ENCODE measurements at places on chromosomes 7 and 10.

DNA sequence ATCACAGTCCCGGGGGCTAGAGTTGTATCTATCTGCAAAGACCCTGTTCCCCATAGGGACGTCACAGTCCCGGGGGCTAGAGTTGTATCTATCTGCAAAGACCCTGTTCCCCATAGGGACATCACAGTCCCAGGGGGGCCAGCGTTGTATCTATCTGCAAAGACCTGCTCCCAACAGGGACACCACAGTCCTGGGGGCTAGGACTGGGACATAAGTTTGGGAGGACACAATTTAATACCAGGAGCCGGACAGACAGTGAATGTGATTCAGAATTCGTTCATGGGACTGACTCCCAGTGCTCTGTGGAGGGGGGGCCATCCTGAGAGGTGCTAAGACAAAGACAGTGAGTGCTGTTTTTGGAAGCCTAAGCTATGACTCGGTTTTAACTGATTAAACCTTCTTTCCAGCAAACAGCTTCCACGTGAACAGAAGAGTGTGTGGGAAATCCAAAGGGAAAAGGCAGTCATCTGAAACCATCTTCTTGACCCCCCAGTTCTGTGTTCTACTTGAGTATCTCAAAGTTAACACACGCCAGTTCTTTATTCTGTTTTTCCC lies 153.0 kb downstream of the DIP2C start:
- no peak for DNase-seq

- no peak for DNase-seq
These were observed 54.6 kb downstream of the CDHR3 start for GRCh38 chr7:106017657-106018056.

- DNase-seq = peak; percentile 78
These were observed 13.1 kb downstream of the AVPI1 start for GRCh38 chr10:97673736-97674525.

DNA sequence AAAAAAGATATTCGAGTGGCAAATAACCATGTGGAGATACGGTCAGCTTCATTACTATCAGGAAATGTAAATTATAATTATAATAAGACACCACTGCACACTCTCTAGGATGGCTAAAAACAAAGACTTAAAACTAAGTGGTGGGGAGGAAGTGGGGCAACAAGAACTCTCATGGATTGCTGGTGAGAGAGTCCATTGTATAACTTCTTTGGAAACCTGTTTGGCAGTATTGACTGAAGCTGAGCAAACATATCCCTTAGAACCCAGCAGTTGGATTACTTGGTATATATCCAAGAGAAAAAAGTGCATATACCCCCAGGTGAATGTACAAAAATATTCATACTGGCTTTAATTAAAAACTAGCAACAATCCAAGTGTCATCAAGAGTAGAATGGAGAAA lies 133.7 kb upstream of the CTBP2 start:
- no peak for DNase-seq

DNA sequence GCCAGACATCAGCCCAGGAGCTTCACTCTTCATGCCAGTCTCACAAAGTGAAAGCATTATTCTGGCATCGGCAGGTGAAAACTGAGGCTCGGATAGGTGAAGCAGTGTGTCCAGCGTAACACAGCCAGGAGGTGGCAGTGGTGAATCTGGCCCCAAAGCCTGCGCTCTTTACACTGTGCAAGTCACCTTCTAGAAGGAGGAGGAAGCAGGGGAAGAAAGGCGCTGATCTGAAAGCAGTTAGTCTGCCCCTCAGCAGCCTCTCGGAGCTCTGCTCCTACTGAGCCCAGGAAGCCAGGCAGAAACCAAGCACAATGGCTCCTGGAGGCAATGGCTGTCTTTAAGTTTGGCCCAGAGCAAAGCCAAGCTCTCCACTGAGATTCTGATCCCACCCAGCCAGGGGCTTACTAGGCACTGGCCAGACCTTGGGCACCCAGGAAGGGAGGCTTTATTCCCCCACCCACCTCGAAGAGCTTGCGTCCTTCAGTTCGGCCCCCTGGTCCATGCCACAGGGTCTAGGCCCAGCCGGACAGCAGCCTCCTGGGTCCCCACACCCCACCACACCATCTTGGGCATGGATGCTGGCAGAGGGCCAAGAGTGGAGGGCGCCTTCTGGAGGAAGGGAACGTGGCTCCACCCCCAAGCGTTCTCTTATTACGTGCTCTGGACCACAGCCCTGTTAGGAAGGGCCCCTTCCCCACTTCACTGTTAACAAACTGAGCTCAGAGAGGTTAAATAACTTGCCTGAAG lies 104.5 kb downstream of the GRID1 start:
- peak; percentile 52 for DNase-seq

- DNase-seq = peak; percentile 28
These were observed 126.5 kb downstream of the CUBN start for GRCh38 chr10:17003151-17003550.

DNA sequence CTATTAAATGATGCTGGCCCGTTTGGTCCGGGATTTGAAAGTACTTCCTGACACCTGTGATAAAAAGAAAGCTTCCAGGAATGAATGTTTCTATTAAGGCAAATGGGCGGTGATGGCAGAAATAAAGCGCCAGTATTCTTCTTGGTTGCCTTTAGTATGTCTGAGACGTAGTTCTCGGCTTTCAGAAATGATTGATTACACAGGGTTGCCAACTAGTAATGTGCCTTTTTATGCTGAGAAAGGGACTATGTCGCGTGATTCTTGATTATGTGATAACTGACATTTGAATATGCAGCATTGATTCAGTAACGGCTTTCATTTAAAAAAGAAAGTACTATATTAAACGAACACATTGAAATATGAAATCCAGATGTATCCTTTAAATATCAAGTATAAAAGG lies 13.9 kb downstream of the ZRANB1 start:
- no peak for DNase-seq

DNA sequence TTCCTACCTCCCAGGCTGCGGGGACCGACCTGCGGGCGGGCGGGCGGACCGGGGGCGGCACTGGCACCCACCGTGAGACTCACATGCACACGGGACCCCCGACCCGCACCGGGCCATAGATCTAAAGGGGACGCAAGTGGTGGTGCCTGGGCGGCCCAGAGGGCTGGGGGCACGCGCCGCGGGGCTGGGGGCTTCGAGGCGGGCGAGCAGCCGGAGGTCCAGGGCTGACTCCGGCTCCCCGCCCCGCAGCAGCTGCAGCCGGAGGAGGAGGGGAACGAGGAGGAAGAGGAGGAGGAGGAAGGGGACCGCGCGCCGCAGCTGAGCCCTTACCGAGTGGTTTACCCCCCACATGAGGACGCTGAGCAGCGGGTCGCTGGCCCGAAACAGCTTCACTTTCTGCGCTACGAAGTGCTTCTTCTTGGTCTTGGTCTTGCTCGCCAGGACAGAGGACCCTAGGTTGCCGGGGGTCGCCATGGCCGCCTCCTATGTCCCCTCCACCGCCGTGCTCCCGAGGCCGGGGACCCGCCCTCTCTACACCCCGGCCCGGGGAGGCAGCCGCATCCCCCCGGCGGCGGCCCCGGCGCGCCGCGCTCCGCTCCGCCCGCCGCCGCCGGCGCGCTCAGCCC lies 412 bp downstream of the PIP4K2A start:
- DNase-seq = no peak

DNA sequence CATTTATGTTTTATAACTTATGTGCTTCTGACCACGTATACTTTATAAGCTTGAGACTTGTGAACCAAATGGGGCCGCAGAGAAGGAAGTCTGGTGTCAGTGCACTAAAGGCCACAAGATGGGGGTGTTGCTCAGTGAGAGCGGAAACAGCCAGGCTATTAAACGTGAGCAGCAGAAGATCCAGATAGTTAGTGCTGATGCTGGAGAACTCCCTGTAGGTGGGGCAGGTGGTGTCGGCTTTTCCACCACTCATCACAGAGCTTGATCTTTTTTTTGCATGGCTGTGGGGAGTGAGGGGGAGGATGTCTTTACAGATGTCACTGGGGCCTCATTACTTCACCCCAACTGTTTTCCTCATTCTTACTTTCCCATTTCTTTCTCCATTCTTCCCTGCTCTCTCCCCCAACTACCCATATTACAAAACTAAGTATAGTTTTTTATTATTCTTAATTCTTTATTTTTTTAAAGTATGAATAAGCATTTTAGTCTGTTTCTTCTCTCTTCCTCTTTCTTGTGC lies 34.7 kb downstream of the ACADSB start:
- DNase-seq = peak; percentile 59

DNA sequence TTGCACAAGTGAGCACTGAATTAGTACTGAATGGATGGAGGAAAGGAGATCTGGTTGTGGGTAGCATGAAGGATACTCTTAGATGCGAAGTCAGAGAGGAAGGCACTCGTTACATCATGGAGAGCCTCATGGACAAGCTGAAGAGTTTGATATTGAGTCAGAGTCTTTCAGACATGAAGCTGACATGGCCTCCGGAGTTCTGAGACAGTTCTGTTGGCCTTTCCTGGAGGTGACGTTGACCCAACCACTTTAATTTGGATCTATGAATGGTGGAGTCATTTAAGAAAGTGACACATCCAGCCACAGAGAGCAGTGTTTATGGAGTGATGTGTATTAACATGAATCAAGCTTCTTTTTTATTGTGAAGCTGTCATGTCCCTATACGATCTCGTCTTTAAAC lies 286.3 kb upstream of the CDC14C start:
- DNase-seq = no peak

DNA sequence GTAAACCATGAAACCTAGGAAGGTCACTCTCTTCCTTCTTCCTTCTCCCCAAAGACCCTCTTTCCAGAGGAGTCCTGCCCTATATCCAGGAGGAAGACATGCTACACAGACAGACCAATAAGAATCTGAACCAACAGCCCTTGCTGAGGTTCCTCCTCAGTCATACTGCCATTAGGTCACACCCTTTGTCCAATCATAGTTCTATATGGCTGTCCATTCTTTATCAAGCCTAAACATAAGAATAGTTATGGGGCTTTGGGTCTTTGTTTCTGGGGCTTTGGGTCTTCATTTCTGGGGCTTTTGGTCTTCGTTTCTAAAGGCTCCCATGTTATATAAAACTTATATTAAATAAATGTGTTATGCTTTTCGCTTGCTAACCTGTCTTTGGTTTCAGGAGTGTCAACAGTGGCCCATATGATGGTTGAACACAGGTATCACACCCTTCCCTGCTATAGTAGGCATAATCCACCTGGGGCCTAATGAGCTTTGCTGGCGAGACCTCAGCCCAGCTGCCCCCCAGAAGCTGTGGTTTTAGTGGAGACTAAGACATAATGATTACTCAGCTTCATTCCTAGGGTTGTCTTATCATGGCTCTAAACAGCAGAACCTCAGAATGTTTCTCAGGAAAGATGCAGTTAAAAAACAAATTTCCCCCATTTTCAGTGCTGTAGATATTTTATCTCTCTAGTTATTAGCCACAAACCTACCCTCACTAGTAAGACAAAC lies 91.6 kb downstream of the ELMO1 start:
- DNase-seq = no peak

DNA sequence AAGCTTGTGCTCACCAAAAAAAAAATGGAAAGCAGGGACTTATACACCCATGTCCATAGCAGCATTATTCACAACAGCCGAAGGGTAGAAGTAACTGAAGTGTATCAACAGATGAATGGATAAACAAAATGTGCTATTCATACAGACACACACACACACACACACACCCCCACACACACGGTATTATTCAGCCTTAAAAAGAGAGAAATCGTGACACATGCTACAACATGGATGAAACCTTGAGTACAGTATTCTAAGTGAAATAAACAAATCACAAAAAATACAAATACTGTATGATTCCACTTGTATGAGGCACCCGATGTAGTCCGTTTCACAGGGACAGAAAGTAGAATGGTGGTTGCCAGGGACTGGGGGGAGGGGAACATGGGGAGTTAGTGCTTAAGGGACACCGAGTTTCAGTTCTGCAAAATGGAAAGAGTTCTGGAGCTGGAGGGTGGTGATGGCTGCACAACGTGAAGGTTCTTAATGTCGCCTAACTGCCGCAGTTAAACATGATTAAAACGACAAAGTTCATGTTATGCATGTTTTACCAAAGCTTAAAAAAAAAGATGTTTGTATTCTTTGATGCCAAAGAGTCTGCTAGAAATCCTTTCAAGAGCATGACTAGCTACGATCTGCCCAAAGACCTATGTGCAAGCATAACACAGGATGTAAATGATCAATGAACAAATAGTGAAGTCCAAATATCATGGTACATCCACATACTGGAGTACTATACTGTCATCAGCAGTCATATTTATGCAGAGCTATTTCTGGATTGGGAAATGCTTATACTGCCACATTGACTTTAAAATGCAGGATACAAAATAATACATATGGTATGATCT lies 7.2 kb downstream of the TNS3 start:
- DNase-seq = peak; percentile 98

DNA sequence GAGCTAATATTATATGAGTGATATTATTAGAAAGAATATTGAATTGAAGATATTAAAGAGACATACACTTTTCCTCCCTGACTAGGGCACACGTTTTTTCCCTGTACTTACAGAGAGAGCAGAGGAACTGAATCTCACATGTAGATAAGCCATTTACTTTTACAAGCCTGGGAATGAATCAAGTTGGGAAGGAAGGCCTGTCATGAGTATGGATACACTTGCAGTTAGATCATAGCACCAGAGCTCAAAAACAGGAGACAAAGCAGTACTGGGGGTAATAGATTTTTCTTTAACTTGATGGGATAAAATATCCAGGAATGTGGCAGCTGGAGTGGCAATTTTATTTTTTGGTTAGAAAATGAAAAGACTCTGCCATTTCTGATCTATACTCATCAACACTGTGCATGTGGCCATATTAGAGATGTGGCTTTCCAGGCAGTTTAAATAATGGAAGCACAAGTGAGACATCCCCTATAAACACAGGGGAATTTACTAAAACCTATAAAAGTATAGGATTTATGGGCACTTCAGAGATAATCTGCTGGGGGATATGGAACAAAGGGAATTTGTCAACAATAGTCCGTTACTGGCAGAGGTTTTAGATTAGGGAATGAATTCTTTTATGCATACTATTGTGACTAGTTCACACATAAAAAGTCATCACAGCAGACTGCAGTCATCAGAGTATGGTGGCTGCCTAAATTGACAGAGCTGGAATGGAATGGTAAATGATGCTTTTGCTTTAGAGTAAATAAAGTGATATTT lies 657.7 kb upstream of the MBL2 start:
- DNase-seq = no peak

DNA sequence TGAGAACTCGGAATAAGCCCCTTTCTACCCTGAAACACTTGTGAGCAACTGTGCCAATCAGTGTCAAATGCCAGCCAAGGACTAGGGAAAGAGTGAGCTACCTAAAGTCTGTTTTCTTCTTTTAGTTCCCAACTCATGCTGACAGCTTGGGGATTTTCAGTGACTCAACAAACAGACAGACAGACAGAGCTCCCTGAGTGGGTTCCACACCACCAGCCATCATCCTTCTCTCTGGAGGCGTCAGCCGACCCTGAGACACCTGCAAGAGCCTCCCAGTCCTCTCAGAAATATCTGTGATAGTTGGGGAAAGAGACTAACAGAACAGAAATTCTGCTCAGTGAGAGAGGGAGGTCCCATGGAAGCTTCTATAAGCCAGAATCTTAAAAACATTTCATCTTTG lies 49.5 kb downstream of the GATA3 start:
- DNase-seq = no peak

GRCh38 chr7:134866617-134867016 lies 87.2 kb downstream of the CALD1 start:
- no peak for DNase-seq

- no peak for DNase-seq
These were observed 213.7 kb downstream of the GFRA1 start for GRCh38 chr10:116059320-116059719.

Data from MV-4-11 (cell line).